ENCODE measurements at places on chromosomes 12 and 14. TPM values are rescaled to one million over a fixed set of nuclear protein-coding genes. Genes with fewer than 3 reads are reported as not detected.

FSCB gene
- total RNA-seq: not detected

PRPH gene
- total RNA-seq: 1.6 TPM

GPR84 gene
- 0.09 TPM for total RNA-seq

LTBR gene
- 183 TPM for total RNA-seq

RNASE7 gene
- total RNA-seq: not detected

ANKS1B gene
- total RNA-seq: 0.63 TPM

PMCH gene
- total RNA-seq: not detected

ANO2 gene
- not detected for total RNA-seq

STRN3 gene
- total RNA-seq: 15.9 TPM

KSR2 gene
- total RNA-seq: 0.66 TPM

P2RX2 gene
- not detected for total RNA-seq

RBMS2 gene
- 10.4 TPM for total RNA-seq

TFCP2 gene
- total RNA-seq: 20.6 TPM

RNFT2 gene
- 2.6 TPM for total RNA-seq

ABCC9 gene
- 0.01 TPM for total RNA-seq

SNX6 gene
- total RNA-seq: 113 TPM

TOMM20L gene
- total RNA-seq: not detected

CLEC4E gene
- 0.07 TPM for total RNA-seq

PRH2 gene
- total RNA-seq: not detected

M6PR gene
- 161 TPM for total RNA-seq

GLT1D1 gene
- total RNA-seq: not detected

NOXRED1 gene
- not detected for total RNA-seq

DENND5B gene
- 15.0 TPM for total RNA-seq

LALBA gene
- total RNA-seq: not detected

SLC25A21 gene
- total RNA-seq: 1.6 TPM

CPNE8 gene
- 10.8 TPM for total RNA-seq

CD27 gene
- not detected for total RNA-seq

RPAP3 gene
- total RNA-seq: 58.1 TPM

C12orf76 gene
- total RNA-seq: 5.4 TPM

KRT79 gene
- not detected for total RNA-seq

TMEM132D gene
- total RNA-seq: not detected

ALX1 gene
- total RNA-seq: 5.6 TPM

ALDH1L2 gene
- 3.3 TPM for total RNA-seq

LHX5 gene
- not detected for total RNA-seq

IL23A gene
- 0.41 TPM for total RNA-seq

RHOJ gene
- total RNA-seq: not detected

Data from A549 treated with CpdA at 1 μM for 4 hours (cell line).